ENCODE measurements at places on chromosomes 2 and 18. TPM values are rescaled to one million over a fixed set of nuclear protein-coding genes. Genes with fewer than 3 reads are reported as not detected.

DNA sequence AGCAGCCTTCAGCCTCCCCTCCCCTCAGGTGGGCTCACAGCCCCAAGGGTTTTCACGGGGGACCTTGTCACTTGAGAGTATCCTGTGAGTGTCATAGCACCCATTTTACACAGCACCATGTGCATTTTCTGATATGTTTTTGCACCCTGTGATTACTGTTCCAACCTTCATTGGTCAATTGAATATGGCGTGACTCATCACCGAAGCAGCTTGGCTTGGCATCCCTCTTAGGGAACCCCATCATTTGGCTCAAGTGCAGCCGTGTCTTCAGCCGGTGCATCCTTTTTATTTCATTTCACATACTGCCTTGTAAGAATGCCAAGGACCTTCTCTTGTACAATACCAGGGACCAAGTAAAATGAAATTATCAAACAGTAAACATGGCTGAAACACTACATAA lies 57.6 kb downstream of the NPAS2 start:
- no peak overlapping the region for H3K27ac ChIP-seq
- DNase-seq: no peak
- H3K4me3 ChIP-seq: no peak overlapping the region
- no peaks in the 10 kb centered on the region for H3K27me3 ChIP-seq

DNA sequence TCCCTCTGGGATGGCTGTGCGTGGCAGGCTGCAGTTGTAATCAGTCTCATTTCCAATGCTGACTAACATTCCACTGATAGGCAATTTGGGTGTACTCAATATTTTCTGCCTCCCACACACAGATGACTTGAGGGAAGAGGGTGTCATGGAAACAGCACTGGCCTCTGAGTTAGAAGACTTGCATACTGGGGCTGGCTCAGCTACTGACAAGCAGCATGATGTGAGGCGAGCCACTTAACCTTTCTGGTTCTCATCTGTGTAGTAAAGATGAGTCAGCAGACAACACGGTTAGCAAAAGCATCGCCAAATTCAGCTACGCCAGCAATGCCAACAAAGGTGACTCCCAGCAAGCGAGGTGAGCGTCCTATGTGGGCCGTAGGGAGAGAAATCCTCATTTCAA lies 73.5 kb downstream of the COLEC12 start:
- H3K4me1 ChIP-seq: no peaks in the 10 kb centered on the region
- no peaks in the 10 kb centered on the region for H3K27me3 ChIP-seq
- H3K36me3 ChIP-seq: no peaks in the 10 kb centered on the region

DNA sequence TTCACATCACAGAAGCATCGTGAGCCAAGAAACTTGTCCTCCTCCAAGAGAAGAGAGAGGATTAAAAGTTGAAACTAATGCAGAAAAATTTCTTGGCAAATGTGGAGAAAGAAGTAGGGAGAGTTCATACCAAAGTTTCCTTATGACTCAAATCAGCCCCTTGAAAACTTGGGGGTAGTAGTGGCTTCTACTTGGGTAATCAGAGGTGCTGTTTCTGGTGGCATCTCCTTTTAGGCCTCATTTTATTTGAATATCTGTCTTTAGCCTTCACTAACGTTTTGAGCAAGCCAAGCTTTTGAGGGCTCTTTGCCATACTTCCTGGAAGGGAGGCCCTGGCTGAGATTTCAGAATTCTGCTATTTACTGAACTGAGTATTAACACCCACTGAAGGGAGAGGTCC lies 515.3 kb upstream of the MEX3C start:
- H3K4me1 ChIP-seq: no peaks in the 10 kb centered on the region
- no peak overlapping the region for H3K27ac ChIP-seq
- no peaks in the 10 kb centered on the region for H3K36me3 ChIP-seq
- no peak overlapping the region for H3K4me3 ChIP-seq

GRCh38 chr2:234556848-234557573 lies 60.1 kb upstream of the ARL4C start:
- DNase-seq: no peak
- H3K27me3 ChIP-seq: no peaks in the 10 kb centered on the region
- no peaks in the 10 kb centered on the region for H3K36me3 ChIP-seq
- H3K27ac ChIP-seq: no peak overlapping the region
- H3K4me3 ChIP-seq: no peak overlapping the region

GRCh38 chr18:62107881-62108280 lies 79.0 kb downstream of the PIGN start:
- peaks cover 8% of the 10 kb centered on the region for H3K36me3 ChIP-seq
- DNase-seq: no peak
- H3K4me1 ChIP-seq: no peaks in the 10 kb centered on the region
- H3K27me3 ChIP-seq: no peaks in the 10 kb centered on the region

- no peak overlapping the region for H3K4me3 ChIP-seq
- H3K27ac ChIP-seq: no peak overlapping the region
- no peaks in the 10 kb centered on the region for H3K36me3 ChIP-seq
- H3K27me3 ChIP-seq: no peaks in the 10 kb centered on the region
- no peaks in the 10 kb centered on the region for H3K4me1 ChIP-seq
- no peak for DNase-seq
These were observed 15.0 kb upstream of the ACMSD start for GRCh38 chr2:134823431-134823830.

GRCh38 chr2:219596954-219597551 lies 604 bp upstream of the STK11IP start:
- DNase-seq: no peak
- H3K27me3 ChIP-seq: no peaks in the 10 kb centered on the region
- no peaks in the 10 kb centered on the region for H3K4me1 ChIP-seq

DNA sequence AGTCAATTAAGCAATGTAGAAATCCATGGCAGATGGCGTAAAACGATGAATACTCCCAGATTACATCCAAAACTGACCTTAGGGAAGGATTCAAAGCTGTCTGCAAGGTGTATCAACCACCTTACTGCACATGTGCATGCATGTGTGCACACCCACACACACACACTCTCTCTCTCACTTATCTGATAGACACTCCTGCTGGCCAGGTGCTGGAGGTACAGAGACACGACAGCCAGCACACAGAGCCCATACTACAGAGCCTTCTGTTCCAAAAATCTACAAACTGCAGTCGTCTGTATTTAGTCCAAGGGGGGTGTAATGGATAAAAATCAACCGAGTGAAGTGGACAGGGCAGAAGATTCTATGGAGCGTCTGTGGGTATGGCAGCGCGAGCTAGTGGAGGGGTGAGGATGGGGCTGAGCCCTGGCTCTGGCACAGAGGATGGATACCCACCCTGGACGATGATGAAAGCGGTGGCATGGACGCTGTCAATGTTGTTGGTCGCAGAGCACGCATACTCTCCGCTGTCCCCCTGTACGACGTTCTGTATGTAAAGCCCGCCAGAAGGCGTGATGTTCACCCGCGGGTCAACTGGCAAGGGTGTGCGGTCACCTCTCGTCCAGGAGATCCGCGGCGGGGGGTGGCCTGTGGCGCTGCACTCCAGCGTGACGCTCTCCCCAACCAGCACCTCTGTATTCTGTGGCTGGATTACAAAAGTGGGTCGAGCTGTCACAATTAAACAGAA lies 78.4 kb downstream of the PXDN start:
- no peak overlapping the region for H3K4me3 ChIP-seq
- H3K27ac ChIP-seq: no peak overlapping the region
- H3K4me1 ChIP-seq: no peaks in the 10 kb centered on the region
- no peaks in the 10 kb centered on the region for H3K27me3 ChIP-seq
- peaks cover 31% of the 10 kb centered on the region for H3K36me3 ChIP-seq

- peak; percentile 79 for DNase-seq
- no peaks in the 10 kb centered on the region for H3K27me3 ChIP-seq
- no peaks in the 10 kb centered on the region for H3K4me1 ChIP-seq
- H3K27ac ChIP-seq: no peak overlapping the region
- no peak overlapping the region for H3K4me3 ChIP-seq
- H3K36me3 ChIP-seq: no peaks in the 10 kb centered on the region
These were observed 111.7 kb downstream of the ANKRD44 start for GRCh38 chr2:197198890-197199289.

DNA sequence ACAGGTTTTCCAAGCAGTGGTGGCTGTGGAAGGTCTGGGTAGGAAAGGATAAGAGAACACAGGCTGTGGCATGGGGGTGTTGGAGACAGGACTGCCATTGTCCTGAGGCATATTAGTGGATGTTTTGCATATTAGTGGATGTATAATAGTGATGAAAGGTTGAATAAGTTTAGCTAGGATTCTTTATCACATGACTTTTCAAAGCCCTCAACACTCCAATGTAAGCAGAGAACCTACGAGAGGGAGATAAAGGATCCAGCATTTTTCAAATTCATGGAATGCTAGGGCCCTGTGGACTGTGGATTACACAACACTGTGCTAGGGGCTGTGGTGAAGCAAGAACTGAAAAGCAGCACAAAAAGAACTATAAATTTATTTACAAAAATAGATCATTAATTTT lies 63.2 kb downstream of the POLE4 start:
- no peaks in the 10 kb centered on the region for H3K4me1 ChIP-seq
- no peak for DNase-seq
- H3K36me3 ChIP-seq: no peaks in the 10 kb centered on the region
- H3K27ac ChIP-seq: no peak overlapping the region

GRCh38 chr18:9304388-9305070 lies 30.0 kb upstream of the TWSG1 start:
- H3K27me3 ChIP-seq: peaks cover 4% of the 10 kb centered on the region
- no peaks in the 10 kb centered on the region for H3K4me1 ChIP-seq
- no peaks in the 10 kb centered on the region for H3K36me3 ChIP-seq
- no peak for DNase-seq

GRCh38 chr2:23485841-23486683 lies 101.1 kb downstream of the KLHL29 start:
- no peak overlapping the region for H3K4me3 ChIP-seq
- no peaks in the 10 kb centered on the region for H3K4me1 ChIP-seq
- H3K27ac ChIP-seq: no peak overlapping the region
- DNase-seq: no peak
- H3K36me3 ChIP-seq: no peaks in the 10 kb centered on the region
- peaks cover 2% of the 10 kb centered on the region for H3K27me3 ChIP-seq

GRCh38 chr18:59921384-59921891 lies 21.6 kb downstream of the PMAIP1 start:
- H3K27me3 ChIP-seq: no peaks in the 10 kb centered on the region
- no peak overlapping the region for H3K27ac ChIP-seq
- no peak for DNase-seq

GRCh38 chr2:236576953-236577352 lies 7.3 kb downstream of the ACKR3 start:
- H3K4me3 ChIP-seq: no peak overlapping the region
- no peak for DNase-seq
- H3K4me1 ChIP-seq: no peaks in the 10 kb centered on the region
- H3K27me3 ChIP-seq: no peaks in the 10 kb centered on the region
- H3K27ac ChIP-seq: peak overlapping the region; percentile 77
- peaks cover 77% of the 10 kb centered on the region for H3K36me3 ChIP-seq

- H3K4me3 ChIP-seq: no peak overlapping the region
- no peak for DNase-seq
- peak overlapping the region; percentile 15 for H3K27ac ChIP-seq
These were observed 14.2 kb upstream of the SPATA3 start for GRCh38 chr2:230981704-230982103.

GRCh38 chr2:188132385-188132784 lies 159.3 kb upstream of the GULP1 start:
- H3K27ac ChIP-seq: no peak overlapping the region
- no peak for DNase-seq
- H3K36me3 ChIP-seq: no peaks in the 10 kb centered on the region

- peak; percentile 37 for DNase-seq
- H3K4me1 ChIP-seq: peaks cover 2% of the 10 kb centered on the region
- H3K36me3 ChIP-seq: peaks cover 11% of the 10 kb centered on the region
- H3K27me3 ChIP-seq: no peaks in the 10 kb centered on the region
- H3K27ac ChIP-seq: no peak overlapping the region
- no peak overlapping the region for H3K4me3 ChIP-seq
These were observed 107.9 kb upstream of the IL1R2 start for GRCh38 chr2:101883860-101884259.

The ATP6V1B1 gene
- not detected for polyA plus RNA-seq

The KDSR gene
- polyA plus RNA-seq: 5.8 TPM

The CCBE1 gene
- polyA plus RNA-seq: 0.54 TPM

The STRADB gene
- 51.3 TPM for polyA plus RNA-seq

The CDH19 gene
- 0.27 TPM for polyA plus RNA-seq

The CNDP1 gene
- polyA plus RNA-seq: 11.9 TPM

The MALT1 gene
- 6.3 TPM for polyA plus RNA-seq

Data from small intestine (tissue), 16 donors.